Stimulated activated CD8-positive, alpha-beta memory T cell treated with anti-CD3 and anti-CD28 coated beads, Interleukin-4, amount 100 ng/mL, for 1 hour (primary cell): ENCODE measurements at places on chromosomes 7 and 10.

- no peak for DNase-seq
Measured at GRCh38 chr10:60914690-60915141, 29.3 kb downstream of the RHOBTB1 start.

DNA sequence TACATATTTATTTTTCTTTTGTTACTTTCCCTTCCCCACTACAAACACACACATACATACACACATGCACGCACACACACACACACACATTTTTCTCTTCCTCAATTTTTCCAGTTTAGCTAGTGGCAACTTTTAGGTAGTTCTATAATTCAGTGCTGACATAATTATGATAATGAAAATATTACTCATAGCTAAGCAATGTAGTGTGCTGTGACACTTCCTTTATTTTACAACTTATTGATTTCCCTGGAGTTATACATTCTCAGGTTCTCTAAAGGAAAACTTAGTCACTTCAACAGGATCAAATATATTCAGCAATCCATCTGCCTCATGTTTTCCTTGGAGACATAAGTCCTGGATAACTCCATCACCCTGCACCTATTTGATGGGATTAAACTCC, 151.6 kb downstream of the CACNA2D1 start:
- no peak for DNase-seq

DNA sequence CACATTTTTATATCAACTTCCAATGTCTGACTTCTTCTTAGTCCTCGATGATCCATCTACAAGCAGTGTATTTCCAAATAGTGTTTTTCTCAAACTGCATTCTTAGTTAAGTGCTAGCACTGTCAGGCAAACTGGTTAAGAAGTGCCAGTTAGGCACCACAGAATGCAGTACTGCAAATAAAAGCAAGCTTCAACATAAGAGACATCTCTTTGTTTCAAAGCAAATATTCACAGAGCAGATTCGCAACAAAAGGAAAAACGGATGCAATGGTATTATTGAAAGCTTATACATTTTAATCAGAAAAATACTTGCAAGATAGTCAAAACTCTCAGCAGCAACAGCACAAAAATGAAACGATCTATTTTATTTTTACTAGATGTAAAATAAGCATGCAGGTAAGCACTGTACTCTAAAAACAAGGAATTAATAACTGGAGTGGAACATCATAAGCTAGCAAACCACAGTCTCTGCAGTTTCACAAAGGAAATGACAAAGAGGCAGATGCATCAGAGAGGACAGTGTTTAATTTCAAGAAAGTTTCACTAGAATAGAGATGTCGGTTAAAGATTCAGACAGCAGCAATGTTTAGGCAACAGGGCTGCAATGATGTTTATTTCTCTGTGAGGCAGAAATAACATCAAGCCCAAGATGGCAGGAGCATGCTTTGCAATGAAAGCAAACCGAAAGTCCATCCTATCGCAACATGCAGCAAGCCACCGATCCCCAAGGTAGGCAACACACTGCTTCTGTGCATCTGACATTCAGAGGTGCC, 82.0 kb downstream of the FGFR2 start:
- no peak for DNase-seq

DNA sequence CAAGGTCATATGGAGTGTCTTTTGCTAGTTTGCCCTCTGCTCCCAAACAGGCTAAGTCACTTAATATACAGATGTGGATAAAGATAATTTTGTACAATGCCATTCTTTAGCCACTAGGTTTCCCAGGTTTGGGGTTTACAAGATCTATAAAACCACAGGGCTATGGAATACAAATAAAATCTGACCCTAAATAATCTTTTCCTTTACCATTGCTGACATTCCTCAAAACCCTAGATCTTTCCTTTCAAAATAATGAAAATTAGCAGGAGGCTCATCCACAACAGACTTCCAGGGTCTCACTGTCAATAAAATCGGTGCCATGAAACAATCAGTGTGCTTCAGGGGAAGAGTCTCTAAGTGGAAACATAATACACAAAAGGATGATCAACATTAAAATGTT, 148.4 kb downstream of the CPEB3 start:
- no peak for DNase-seq

- no peak for DNase-seq
Measured at GRCh38 chr7:23357190-23358093, 58.3 kb downstream of the MALSU1 start.

DNA sequence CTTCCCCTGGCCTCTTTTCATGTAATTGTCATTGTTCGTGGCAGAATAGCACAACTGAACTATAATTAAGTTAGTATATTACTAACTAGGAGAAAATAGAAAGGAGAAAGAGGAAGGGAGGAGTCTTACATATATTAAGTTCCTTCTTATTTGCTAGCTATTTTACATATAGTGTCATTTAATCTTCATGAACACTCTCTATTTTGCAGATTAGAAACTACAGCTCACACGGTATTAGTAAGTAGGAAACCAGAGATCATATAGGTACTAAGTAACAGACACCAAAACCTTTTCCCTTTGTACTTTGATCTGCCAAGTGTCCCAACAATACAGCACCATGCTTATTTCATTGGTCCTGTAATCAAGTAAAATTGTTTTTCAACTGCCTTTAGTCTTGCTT, 202.4 kb upstream of the HPS1 start:
- DNase-seq, result no peak

- DNase-seq, result no peak
Measured at GRCh38 chr7:120033114-120033513, 239.9 kb upstream of the KCND2 start.

DNA sequence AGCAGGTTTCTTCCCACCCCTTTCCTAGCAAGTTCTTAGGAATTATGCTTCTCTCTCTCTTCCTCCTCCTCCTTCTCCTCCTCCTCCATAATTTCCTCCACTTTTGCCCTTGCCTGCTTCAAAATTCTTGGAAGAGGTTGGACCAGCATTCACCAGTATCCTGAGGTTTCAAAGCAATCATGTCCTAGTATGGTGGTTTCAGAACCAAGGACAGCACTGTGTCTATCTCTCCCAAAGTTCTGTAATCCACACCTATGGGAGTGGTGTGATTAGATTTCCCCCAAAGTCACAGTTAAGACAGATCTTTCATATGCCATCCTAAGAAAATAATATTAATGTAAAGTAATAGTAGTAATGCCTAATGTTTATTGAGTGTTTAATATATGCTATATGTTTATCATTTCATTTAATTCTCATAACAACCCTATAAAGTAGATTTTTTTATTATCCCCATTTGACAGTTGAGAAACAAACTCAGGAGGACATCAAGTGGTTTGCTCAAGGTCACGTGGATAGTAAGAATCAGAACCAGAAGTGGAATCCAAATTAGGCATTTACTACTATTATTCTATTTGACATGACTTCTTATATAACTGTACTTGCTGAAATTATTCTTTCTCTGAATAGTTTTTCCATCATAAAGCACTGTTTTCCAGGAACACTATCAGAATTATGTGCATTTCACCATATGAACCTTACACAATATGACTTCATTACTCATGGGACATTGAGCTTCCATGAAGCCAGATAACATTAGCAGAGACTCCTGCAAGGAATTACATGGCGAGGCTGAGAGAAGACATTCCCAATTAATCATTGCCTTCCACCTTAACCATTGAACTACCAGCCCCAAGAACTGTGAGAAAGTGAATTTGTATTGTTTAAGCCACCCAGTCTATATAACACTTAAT, 91.4 kb downstream of the IPMK start:
- DNase-seq, result no peak

- DNase-seq, result no peak
Measured at GRCh38 chr10:72511459-72511858, 114.4 kb downstream of the MICU1 start.

GRCh38 chr7:44128721-44129582, 5.6 kb upstream of the POLD2 start:
- DNase-seq, result no peak

- DNase-seq, result no peak
Measured at GRCh38 chr10:79491143-79491835, 21.0 kb upstream of the EIF5AL1 start.

DNA sequence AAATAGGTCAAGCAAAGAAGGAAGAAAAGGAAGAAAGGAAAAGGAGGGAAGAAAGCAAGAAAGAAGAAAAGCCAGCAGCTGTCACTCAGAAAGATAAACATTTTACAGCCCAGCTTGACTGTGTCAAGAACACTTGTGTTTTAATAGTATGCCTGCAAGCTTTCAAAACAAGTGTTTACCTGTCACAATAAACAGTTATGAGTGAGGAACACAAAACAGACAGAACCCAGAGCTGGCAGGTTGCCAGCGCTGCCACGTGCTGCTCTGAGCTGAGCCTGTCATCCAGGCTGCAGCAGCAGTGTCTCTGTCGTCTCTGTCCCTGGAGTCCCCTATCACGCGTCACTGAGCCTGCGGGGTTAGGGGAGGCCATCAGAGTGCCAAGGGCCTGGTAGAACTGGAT, 827.6 kb upstream of the AUTS2 start:
- DNase-seq, result no peak

GRCh38 chr7:261341-262250, 28.4 kb upstream of the FOXL3 start:
- no peak for DNase-seq
